ENCODE measurements at places on chromosomes 7 and 10.

DNA sequence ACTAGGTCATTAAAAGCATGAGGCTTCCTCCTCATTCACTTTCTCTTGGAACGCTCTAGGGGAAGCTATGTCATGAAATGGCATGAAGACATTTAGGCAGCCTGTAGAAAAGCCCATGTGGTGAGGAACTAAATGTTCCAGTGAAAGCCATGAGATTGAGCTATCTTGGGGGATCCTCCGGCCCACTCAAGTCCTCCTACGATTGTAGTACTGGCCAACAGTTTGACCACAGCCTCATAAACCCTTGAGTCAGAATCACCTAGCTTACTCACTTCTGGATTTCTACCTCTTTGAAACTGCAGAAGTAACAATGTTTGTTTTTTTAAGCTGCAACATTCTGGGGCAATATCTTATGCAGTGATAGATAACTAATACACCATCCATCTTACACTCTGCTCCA lies 605.1 kb downstream of the SORCS1 start:
- no peak for DNase-seq

DNA sequence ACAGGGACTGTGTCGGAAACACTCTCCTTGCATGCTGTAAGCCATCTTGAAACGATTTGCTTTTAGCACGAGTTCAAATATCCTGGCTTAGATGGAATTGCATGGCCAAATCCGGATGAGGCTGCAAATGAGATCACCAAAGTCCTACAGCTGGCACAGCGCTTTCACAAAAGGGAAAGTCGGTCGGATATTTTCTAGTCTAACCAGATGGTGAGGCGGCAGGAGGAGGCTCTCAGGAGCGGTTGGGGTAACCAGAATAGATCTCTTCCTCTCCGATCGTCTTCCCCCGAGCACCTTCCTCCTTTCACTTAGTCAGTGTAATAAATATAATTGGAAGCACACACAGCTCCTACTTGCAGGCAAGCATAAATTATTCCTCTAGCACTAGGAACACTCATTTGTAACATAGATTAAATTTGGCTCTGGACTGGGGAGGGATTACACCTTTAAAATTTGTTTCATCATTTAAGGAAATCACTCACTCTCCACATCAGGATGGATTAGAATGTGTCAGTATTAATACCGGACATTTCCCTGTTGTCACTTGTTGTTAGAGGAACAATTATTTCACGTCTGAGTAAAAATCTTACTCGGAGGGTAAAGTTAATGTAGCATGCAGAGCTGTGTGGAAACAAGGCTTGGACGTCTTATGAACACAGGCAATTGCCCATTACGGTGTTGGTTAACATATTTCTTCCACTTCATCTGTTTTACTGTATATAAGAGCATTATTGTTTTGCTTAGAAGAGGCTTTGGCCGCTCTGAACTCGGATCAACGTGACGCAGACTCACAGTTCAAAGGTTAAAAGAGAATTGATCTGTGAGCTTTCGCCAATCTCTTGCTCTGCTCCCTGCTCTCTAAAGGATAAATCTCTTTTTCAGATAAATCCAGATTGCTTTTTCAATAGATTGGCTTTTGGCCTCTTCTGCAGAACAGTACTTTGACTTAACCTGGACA lies 857.9 kb downstream of the TYW1 start:
- DNase-seq = no peak

DNA sequence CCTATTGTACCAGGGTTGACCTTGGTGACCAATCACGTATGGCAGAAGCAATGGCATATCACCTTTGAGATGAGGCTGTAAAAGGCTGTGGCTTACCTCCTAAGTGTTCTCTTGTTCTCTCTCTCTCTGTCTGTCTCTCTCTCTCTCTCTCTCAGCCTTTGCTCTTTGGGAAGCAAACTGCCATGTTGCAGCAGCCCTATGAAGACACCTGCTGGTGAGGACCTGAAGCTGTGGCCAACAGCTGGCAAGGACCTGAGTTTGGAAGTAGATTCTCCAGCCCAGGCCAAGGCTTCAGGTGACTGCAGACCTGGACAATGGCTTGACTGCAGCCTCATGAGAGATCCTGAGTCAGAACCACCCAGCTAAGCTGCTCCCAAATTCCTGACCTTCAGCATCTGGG lies 161.4 kb downstream of the GPAM start:
- no peak for DNase-seq

DNA sequence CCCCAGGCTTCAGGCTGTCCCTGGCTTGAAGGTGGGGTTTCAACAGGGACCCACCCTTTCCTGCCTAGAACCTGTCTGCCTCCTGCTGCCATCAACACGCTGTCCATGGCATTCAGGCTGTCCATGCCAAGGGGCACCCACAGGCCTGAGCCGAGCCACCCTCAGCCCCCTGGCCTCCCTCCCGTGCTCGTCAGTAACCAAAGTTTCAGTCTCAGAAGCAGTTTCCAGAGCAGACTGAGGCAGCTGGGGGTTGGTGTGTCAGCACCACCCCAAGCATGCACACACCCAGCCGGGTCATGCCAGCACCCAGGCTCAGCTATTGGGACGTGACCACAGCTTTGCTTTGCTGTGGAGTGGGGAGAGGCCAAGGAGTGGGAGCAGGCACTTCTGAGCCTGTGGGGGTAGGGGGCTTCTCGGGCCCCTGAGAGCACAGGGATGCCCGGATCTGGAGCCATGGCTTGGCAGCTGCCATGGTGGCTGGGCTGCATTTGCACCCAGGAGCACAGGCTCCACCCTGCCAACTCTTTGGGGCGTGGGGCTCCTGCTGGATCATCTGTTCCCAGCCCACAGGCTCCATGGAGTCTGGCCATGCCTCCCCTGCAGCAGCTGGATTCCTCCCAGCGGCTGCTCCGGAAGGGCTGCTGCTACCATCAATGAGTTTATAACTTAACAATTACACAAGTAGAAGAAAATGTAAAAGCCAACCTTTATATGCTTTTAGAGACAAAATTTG lies 314.5 kb upstream of the SEMA3C start:
- no peak for DNase-seq

GRCh38 chr10:133042816-133043215 lies 44.9 kb upstream of the ADGRA1 start:
- DNase-seq = no peak

DNA sequence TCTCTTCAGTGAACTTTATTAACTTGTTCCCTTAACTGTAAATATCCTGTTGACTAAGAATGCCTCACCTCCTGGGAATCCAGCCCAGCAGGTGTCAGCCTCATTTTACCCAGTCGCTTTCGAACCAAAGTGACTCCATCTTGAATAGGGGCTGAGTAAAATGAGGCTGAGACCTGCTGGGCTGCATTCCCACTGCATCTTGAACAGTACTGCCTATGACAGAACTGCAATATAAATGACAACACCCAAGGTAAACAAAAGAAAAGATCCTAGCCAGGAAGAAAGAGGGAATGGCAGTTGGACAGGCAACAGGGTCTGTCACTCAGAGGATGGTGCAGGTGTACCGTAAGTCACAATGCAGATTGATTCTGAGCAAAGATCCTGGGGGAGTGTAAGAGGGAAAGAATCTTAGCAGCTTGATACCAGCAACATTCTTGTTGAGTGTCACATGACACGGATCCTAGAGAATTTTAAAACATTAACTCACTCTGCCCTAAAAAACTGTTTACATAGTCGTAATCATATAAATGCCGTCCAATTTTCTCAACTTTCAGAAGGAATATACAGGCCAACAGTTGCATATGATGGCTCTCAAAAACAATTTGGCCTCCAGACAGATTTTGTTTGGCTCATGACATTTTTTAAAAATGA lies 4.4 kb upstream of the FAM107B start:
- DNase-seq = no peak

- DNase-seq = no peak
Measured at GRCh38 chr10:132465889-132466519, 69.0 kb downstream of the PWWP2B start.

DNA sequence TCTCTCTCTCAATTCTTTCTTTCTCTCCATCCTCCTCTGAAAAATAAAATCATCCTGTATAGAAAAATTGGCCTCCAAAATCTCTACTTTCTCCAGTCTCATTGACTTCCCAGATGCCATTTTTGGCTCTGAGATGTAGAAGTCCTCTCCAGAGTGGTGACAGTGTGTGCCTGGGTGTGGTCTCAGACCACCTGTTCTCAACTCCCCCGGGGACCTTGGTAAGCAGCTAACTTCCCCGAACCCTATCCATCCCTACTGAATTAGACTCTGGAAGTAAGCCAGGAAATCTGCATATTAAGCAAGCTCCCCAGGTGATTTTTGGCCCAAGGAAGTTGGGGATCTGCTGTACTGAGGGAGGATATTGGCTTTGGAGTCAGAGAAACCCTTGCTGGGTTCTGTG lies 120.5 kb downstream of the WDR11 start:
- DNase-seq = no peak

DNA sequence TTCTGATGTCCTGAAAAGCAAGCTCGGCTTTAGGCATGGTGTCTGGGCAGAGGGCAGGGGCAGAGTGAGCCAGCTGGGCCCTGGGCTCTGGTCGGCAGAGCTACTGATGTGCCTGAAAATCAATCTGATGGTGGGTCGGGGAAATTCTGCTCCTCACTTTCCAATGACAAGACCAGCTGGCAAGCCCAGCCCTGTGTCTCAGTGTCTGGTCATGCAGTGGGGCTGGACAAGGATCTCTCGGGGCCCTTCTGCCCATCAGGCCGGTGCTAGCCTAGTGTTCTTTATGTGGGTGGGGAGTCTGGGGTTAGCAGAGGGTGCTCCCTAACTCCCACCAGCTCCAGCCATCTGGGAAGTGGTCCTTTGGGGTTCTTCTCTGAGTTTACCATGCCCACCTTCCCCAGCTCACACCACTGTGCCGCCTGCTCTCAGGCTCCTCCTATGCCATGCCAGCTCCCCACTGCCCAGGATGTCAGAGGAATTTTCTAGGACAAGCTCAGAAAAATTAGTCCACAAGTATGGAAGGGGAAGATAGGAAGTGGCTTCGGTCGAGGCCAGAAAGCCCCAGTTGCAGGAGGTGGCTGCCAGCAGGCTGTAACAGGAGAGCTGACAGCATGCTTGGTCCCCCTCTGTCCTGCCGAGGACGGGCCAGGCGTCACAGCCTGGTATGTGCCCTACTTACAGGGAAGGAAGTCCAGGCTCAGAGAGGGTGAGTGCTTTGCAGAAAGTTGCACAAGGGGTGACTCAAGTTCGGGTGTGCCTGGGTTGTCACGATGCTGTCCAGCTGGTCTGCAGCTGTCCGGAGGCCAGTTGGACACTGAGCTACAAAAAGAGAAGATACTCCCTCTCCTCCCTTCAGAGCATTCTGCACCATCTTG lies 135.2 kb downstream of the ADCY1 start:
- no peak for DNase-seq

- no peak for DNase-seq
Measured at GRCh38 chr10:24277771-24278170, 68.8 kb downstream of the KIAA1217 start.

DNA sequence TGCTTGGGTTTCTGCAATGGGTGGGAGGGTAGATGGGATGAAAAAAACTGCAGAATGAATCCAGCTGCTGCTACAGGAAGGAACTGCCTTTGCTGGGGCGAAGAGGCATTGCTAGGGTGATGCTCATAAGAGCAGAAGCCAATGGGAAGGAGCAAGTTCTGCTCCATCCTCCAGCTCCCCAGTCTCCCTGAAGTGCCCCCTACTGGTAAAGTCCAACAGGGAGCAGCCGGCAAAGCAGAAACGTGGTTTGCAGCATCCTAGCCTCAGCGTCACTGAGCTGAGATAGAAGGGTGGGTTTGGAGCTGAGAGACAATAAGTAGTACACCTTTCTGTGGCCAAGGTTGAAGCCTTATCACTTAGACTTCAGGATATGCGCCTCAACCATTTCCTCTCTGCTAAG lies 220.5 kb downstream of the CCSER2 start:
- peak; percentile 43 for DNase-seq

GRCh38 chr7:118057404-118057803 lies 126.6 kb upstream of the LSM8 start:
- DNase-seq = no peak

- DNase-seq = no peak
Measured at GRCh38 chr7:129166745-129167144, 21.7 kb upstream of the SMO start.

DNA sequence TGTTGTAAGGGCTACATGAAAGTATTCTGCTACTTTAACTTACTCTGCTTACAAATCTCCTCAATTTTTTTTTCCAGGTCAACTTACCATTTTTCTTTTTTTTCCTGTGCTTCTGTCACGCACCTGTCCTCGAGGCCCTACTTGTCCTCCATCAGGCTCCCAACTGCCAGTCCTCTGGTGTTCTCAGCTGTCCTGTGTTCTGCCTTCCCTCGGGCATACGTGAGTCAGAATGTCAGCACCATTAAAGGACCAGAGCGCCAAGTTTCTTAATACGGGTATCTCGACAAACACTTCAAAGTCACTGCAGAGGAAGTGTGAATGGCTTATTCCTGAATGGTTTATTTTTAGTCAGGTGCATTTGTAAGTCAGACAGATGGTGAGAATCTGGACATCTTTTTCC lies at the start of gene TEX47:
TSS of gene TEX47 (minus strand) at position 185 of the 400 bp plus-strand sequence. CDS start 795 bp downstream, outside the sequence.
- DNase-seq = no peak

DNA sequence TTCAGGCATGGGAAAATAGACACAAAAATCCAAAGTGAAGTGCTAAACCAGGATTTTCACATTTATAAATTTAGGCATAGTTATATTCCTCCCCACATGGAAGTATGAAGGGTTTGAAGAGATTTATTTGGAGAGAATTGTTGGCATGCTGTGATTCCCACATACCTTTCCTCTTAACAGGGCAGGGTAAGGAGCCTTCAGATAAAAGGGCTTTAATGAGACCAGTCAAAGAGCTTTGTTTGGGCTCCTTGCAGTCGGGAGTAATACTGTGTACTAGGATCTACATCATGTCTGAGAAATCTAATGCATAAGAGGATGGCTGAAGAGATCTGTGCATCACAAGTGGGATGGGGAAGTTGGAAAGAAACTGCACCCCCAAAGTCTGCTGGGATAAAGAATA lies 140.8 kb upstream of the PTN start:
- no peak for DNase-seq

GRCh38 chr7:157274991-157275427 lies 61.8 kb upstream of the DNAJB6 start:
- no peak for DNase-seq

- DNase-seq = no peak
Measured at GRCh38 chr7:150994838-150995510, 4.2 kb downstream of the NOS3 start.

DNA sequence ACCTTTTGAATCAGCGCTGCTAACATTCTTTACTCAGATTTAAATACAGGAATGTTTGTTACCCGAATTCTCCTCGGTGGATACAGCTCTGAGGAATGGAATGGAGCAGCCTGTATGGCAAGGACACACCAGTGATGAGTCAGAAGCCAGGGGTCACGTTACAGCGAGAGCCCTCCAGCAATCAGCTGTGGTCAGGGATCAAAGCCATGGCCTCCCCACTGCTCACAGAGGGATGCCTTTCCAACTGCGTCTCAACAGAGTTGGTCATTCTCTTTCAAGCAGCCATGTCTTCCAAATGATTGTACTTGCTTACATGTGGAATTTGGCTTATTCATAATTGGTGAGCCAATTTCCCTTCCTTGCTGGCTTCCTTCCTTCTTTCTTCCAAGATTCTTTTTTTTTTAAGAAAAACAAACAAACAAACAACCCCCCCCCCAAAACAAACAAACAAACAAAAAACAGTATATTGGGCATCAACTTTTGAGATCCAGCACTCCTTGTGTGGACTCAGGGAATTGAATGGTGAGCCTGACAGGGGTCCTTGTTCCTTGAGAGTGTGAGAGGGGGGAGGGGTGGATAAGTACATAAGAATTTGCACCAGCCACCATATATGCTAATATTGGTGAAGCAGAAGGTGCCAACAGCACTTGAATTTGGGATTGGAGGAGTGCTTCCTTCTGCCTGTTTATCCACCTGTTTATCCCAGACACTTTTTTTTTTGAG lies 100.2 kb downstream of the ATXN7L1 start:
- no peak for DNase-seq

- peak; percentile 8 for DNase-seq
Measured at GRCh38 chr10:64115908-64116643, 594.9 kb downstream of the REEP3 start.

- peak; percentile 26 for DNase-seq
Measured at GRCh38 chr10:92574548-92575261, 812 bp upstream of the IDE start.
